Amniotic epithelial cell (primary cell): ENCODE measurements at places on chromosomes 12 and 14.
A peak's percentile ranks its signal among the peaks of the same experiment; 100 is the strongest.

DNA sequence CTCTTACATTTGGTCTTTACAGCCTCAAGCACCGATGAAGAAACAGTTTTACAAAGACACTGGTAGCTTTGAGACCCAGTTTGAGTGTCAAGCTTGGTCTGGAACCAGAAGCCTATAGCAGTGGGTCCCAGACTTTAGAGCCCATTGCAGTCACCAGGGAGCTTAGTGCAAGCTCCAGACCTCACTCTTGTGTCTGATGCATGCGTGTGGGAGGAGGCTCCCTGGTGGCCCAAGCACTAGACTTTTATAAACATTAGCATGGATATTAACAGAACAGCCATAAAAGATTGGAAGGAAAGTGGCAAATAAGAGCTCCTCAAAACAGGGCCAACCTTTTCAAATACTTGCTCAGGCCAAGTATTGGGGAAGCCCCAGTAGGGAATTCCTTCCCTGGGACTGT is 45.5 kb downstream of the SLC8B1 start:
- DNase-seq, result no peak

GRCh38 chr12:64616201-64616600 is 5.9 kb downstream of the RASSF3 start:
- DNase-seq, result no peak

DNA sequence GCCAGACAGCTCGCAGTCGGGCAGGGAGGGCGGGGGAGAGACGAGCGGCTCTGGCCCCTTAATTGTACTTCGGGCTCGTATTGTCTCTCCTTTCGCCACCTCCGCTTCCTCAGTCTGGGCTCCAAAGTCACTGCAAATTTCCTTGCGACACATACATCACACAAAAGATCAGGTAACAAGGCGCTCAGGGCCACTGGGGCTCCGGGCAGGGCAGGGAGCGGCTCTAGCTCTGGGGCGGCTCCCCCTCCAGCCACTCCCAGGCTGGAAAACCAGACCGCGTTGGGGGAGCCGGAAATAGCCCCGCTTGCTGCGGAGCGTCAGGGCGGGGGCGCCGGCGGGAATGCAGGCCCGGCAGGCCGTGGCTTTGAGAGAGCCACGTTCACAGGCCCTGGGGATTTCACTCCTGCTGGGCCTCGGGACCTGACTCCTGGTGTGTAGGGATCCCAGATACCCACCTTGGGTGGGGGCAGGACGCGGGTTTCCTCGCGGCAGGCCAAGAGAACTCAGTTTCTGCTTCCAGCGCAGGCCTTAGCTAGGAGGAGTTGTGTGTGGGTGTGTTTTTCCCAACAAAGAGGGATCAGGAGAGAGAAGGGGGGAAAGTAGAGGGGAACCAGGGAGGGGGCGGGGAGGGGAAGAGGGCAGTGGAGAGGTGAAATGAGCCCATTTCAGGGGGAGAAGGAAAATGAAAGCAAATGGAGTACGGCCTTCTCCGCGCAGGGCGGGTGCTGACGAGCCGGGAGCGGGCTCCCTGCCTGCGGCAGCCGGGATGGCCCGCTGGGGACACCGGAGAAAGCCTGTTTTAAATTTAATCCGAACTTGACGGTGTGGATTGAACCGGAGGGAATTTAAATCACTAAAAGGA is 4.4 kb upstream of the HOXC9 start:
- DNase-seq, result no peak

- DNase-seq, result peak; percentile 62
Observed at GRCh38 chr14:90522571-90523191, 125.9 kb downstream of the CALM1 start.

DNA sequence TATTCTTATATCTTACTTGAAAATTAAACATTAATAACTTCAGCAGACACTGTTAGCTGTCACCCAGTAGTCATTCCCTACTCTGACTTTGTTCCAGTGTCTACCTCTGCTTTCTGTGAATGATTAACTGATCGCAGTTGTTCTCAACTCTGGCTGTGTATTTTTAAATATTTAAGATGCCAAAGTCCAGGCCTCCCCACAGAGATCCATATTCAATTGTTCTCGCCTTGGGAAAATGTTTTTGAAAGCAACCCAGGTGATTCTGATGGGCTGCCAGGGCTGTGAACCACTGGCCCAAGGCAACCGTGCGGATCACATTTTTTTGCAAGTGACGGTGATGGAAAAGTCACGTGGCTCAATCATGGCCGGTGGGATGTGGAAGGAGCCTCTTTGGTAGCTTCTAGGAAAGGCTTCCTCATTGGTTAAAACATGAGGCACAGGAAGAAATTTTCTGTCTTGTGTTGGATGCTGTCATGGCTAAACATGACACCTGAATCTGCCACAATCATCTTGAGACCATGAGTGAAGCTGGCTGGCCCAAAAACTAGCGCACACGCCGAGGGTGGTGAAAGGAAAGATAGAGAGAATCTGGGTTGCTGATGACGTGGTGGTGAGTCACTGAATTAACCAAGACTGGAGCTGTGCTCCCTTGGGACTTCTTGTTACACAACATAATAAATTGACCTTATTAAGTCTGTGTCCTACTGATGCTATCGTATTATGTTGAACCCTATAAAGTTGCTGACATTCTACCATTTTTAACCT is 37.2 kb downstream of the RDH12 start:
- peak; percentile 94 for DNase-seq

GRCh38 chr14:100399052-100399849 is 76.1 kb downstream of the SLC25A47 start:
- no peak for DNase-seq

DNA sequence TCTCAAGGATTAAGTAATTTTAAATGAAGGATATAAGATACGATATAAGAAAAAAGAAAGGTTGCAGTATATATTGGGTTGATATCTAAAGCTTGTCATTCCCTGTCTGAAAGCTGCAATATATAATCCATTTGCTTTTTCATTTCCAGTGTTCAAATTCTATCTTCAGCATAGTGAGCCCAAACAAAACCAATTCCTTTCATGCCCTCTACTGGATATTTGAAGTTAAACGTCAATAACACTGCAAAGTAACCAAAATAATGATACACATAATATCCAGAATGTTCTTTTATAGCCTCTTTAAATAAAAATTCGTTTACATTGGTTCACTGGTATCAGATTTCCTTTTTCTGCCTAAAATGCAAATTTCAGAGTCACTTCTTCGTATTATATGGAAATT is 64.5 kb upstream of the DAAM1 start:
- DNase-seq, result peak; percentile 38

DNA sequence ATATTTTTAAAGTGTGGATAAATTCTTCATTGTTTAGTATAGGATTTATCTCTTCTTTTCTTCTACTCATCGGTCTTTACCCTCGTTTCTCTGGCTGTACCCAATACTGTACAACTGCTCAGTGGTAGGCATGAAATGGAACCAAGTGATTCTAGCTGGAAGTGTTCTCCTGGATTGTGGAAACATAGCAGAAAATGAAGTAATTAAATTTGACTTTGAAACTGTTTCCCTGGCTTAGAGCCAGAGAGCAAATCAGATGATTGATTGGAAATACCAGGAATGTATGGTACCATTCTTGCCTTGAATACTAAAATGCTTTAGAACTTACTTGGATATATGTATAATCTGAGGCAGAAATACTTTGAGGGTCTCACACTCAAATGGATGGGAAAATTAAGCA is 292.3 kb downstream of the ERC1 start:
- no peak for DNase-seq

- no peak for DNase-seq
Observed at GRCh38 chr12:122413516-122414404, 8.7 kb downstream of the CLIP1 start.

DNA sequence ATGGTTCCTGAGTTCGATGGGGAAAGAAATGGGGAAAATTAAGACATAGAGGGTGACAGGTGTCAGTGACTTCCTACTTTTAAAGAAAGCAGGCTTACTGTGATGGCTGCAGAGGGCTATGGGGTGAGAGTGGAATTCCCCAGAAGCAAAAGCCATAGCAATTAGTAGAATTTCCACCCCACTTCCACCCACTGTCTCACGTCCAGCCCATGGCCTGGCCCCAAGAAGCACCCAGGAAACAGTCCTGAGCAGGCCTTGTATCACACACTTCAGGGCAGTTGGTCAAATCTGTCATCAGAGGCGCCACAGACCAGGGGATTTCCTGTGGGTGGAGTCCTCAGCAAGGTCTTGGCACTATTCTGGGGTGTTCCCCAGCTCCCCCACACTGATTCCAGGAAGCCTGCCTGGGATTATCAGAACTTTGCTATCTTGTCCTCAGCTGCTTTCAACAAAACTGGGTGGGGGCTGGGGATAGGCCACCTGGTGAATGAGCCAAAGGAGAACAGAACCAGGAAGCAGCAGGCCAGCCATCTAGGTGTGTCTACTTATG is 120.1 kb upstream of the CCND2 start:
- no peak for DNase-seq

GRCh38 chr14:50091240-50091913 is 25.0 kb downstream of the VCPKMT start:
- no peak for DNase-seq

DNA sequence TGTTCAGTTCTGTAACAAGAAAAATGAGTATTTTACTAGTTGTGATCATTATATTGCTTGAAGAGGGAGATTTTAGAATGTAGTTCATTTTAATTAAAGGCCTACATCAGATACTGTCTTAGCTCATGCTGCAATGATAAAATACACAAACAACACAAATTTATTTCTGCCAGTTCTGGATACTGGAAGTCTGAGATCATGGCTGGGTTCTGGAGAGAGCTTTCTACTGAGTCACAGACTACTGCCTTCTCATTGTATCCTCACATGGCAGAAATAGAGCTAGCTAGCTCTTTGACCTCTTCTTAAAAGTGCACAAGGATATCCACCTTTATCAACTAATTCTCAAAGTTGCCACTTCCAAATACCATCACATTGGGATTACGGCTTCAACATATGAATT is 53.8 kb downstream of the MIS18BP1 start:
- peak; percentile 77 for DNase-seq

DNA sequence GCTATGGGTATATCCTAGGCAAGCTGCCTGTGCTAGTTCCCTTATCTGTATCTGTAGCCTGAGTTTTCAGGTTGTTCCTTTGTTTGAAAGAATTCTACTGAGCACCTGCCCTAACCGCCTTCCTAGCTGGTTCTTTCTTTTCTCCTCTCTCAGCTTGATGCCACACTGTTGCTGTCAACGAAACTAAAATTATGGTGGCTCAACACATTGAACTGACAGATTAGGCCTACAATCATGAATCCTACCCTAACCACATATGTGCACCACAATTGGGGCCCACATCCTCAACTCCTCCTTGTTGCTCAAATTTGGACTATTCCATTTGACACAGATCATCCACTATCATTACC is 36.2 kb upstream of the RESF1 start:
- no peak for DNase-seq

DNA sequence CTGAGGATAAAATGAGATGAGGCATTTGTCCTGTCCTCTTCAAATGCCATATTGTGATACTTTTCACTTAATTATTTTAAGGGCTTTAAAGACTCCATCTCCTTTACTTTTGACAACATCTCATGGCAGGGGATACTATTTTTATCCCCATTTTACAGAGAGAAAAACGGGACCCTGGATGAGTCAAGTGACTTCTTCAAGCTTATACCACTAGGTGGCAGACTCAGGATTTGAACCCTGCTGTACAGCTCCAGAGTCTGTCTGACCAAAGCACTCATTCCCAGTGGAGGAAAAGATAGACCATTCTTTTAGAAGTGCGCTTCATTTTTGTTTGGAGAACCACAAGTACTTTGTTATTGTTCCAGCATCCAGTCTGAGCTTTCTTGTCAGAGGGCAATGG is 1.7 kb upstream of the SMOC1 start:
- peak; percentile 19 for DNase-seq

GRCh38 chr14:77654001-77654441 is 37.6 kb upstream of the SPTLC2 start:
- no peak for DNase-seq

GRCh38 chr12:30525171-30525570 is 170.5 kb downstream of the IPO8 start:
- DNase-seq, result no peak

- no peak for DNase-seq
Observed at GRCh38 chr12:132209619-132210222, 65.5 kb downstream of the NOC4L start.

- DNase-seq, result no peak
Observed at GRCh38 chr14:72554401-72554800, 339.5 kb downstream of the DPF3 start.

DNA sequence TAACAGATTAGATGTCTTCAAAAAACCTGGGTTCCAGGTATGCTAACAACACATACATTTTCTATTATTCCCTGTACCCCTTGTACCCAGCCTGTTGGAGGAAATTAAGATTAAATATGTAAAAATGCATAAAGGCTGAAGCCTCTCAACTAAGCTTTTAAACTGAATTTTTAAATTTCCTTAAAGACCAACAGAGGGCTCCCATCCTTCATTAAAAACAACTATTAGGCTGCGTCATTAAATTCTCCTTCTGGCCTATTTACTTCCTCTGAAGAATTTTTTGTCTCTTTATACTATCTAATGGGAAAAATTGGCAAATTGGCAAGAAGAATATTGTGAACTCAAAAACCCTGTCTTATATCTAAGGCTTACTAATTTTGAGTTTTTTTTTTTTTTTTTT is 21.8 kb downstream of the SENP1 start:
- peak; percentile 32 for DNase-seq

- no peak for DNase-seq
Observed at GRCh38 chr12:108531929-108532848, 17.1 kb downstream of the FICD start.

GRCh38 chr12:1716911-1717310 is 26.0 kb downstream of the ADIPOR2 start:
- DNase-seq, result peak; percentile 38

GRCh38 chr14:105075379-105076295 is 10.4 kb upstream of the GPR132 start:
- peak; percentile 50 for DNase-seq

DNA sequence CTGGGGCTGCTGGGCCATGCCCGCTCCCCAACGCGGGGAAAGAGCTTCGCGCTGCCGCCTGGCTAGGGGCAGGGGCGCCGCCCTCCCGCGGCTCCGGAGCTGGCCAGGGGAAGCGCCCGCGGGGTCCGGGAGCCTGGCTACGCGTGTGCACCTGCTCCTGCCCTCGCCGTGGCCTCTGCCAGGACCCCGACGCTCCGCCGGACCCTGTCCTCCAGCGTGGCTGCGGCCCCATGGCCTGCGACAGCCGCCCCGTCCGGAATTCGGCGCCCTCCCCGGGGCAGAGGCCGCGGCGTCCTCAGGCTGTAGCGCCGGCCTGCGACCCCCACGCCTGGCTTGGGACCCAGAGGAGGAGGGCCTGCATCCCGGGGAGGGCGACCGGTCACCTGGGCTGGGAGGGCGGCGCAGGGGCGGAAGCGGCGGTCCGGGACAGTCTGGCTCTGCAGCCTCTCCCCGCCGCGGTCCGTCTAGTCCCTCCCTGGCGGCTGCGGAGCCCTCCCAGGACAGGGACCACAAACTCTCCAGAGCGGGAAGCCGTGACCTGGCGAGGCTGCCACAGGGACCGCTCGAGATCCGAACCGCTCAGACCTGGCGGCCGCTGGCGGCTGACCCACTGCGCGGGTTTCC is 85.6 kb downstream of the ALG10 start:
- no peak for DNase-seq

GRCh38 chr14:87233266-87233665 is 759.7 kb downstream of the GALC start:
- DNase-seq, result no peak

GRCh38 chr14:100236881-100237280 is 2.1 kb upstream of the YY1 start:
- DNase-seq, result no peak

- no peak for DNase-seq
Observed at GRCh38 chr12:64946132-64946829, 121.8 kb downstream of the TBC1D30 start.

- peak; percentile 40 for DNase-seq
Observed at GRCh38 chr12:28574746-28575592, 384.7 kb downstream of the CCDC91 start.
